Dorsolateral prefrontal cortex (tissue), 122 donors: ENCODE measurements at places on chromosomes 5 and 9.

- DNase-seq: no peak
Measured at GRCh38 chr5:27217155-27217956, 179.0 kb upstream of the CDH9 start.

- no peak for DNase-seq
Measured at GRCh38 chr9:130766021-130766926, 68.8 kb upstream of the ABL1 start.

DNA sequence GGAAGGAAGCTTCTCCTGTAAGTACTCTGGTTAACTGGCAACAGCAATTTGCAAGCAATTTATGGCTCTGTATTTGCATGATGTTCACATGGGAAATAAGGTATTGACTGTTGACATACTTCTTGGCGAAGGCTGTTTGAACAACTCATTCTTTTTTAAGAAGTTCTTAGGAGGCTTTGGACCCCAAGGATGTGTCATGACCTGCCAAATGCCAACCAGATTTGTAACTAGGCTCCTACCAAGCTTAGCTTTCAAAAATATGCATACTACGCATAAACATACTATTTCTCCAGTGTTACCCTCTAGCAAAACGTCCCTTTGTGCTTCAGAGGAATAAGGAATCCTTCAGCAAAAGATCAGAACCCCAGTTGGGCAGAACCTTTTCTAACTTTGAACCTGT is 165.2 kb upstream of the MSX2 start:
- DNase-seq: no peak

- no peak for DNase-seq
Measured at GRCh38 chr5:96714450-96714849, 52.3 kb downstream of the CAST start.

DNA sequence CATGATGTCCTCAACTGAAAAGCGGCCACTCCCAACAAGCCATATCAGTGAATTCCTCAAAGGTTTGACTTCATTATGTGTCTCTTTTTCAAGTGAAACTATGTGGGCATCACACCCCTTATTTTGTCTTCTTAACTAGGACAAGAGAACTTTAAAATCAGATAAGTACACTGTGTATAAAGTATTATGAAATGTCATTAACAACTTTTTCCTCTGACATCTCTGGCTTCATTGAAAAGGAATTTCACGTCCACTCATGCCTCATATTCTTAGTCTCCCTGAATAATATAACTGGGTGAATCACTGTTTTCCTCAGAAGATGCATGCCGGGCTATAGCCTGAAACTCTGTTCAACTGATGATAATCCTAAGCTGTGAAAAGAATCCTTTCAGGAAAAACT is 415.8 kb downstream of the ACTL7B start:
- no peak for DNase-seq

GRCh38 chr5:139930406-139930805 is 112.7 kb downstream of the NRG2 start:
- no peak for DNase-seq

GRCh38 chr9:9521033-9521779 is 1091.6 kb downstream of the PTPRD start:
- DNase-seq: no peak

DNA sequence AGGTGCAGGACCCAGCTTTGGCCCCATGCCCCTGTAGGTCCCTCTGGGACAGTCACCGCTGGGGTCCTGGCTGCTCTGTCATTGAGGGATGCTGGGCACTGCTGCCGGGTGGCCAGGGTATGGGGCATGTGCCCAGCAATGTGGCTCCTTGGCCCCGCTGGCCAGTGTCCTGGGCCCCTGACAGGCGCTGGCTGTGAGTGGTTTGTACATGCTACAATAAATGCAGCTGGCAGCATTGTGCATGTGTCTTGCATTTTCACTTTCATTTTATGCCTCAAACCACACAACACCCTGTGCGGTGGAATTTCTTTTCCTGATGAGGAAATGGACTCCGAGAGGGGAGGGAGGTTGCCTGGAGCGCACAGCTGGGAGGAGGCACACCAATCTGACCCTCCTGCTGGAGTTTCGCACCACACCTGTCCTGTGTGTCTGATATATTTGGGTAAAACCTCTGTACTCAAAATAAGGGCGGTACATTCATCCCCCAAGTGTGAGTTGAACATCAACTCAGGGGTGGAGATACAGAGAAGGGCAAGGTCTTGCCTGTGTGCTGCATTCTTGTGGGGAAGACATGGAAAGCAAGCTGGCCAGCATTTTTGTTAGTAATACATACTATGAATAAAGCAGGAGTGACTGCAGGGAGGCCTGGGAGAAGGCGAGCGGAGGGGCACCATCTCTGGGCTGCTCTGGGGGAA is 11.7 kb downstream of the TSPAN17 start:
- DNase-seq: no peak

- DNase-seq: no peak
Measured at GRCh38 chr9:108751369-108751768, 104.4 kb downstream of the ACTL7B start.

- DNase-seq: no peak
Measured at GRCh38 chr9:98881836-98882568, 61.7 kb upstream of the COL15A1 start.

DNA sequence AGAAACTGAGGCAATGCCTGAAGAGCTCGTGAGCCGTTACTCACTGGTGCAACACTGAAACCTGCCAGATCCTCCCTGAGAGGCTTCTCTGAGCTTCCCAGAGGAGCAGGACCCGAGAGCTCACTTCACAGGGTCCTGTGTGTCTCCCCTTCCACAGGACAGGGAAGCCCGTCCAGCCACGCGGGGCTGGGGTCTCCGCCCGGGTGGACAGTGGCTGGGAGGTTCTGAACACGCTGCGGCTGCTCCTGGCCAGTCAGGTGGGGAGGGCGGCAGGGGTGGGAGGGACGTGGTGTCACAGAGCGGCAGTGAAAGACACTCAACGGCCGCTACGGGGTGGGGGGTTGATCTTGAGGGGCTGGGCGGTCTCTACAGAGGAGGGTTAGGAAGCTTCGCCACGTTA is 290 bp upstream of the ZDHHC11 start:
- peak; percentile 26 for DNase-seq

- no peak for DNase-seq
Measured at GRCh38 chr5:79464695-79465332, 49.1 kb downstream of the HOMER1 start.

GRCh38 chr5:158553195-158553961 is 546.3 kb downstream of the EBF1 start:
- no peak for DNase-seq
